ENCODE measurements at places on chromosomes 2 and 18.

DNA sequence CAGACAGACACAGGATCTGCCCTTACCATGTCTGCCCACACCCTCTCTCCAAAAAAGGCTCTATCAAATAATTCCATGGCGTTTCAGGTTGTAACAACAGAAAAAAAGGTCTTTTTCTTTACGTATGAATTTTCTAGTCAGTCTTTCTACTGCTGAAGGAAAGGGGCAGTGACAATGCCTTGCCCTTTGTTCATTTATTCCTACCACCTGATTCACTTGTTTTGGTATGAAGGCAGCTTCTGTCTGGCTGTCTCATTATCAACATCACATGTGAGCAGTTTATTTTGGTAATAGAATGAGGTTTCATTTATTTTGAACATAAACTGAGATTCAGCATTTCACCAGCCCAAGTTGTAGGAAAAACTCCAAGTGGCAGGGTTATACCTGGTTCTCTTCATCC, 94.3 kb upstream of the KLF7 start:
- DNase-seq: no peak

DNA sequence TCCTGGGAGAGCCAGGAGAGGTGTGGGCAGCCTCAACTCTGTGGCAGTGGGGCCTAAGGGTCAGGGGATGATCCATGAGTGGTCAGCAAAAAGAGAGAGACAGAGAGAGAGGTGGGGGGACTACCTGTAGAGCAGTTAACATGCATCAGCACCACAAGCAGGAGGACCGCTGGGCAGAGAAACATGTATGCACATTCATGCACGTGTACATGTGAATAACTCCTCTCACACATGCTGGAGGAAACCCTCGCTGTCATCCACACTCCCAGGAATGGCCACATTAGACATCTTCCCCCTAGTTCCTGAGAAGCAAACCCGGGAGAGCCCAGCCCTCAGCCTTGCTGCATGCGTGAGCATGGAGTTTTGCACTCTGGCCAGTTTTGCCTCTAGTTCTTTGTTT, 166.1 kb downstream of the SMAD7 start:
- DNase-seq: no peak

GRCh38 chr2:62297624-62298010, 101.7 kb downstream of the B3GNT2 start:
- peak; percentile 15 for DNase-seq

DNA sequence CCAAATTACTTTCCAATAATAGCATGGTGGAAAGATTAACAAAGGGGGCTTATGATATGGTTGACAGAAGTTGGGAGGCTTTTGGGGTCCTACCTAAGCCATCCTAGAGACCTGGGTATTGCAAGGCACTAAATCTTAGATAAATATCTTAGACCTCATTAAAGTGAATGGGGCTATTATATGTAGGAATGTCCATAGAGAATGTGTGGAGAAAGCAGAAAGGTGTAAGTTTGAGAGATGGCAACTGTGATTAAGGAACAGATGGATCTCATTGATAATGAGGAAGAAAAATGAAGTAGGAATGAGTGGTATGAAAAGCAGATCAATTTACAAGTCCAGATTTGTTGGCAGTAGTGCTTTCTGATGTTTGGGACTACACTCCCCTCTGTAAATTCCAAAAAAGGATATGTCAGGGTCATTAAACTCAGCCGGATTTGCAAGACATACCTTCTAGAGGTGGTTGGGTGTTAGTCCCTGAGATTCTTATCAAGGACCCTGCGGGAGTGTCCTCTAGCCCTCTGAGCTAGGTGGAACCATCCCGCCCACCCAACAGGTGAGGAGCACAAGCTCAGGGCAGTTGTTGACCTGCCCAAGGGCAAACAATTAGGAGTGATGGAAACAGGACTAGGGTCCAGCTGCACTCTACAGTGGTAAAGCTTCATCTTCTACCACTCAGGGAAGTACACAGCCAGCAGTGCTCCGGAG, 12.1 kb downstream of the TCF7L1 start:
- DNase-seq: no peak

DNA sequence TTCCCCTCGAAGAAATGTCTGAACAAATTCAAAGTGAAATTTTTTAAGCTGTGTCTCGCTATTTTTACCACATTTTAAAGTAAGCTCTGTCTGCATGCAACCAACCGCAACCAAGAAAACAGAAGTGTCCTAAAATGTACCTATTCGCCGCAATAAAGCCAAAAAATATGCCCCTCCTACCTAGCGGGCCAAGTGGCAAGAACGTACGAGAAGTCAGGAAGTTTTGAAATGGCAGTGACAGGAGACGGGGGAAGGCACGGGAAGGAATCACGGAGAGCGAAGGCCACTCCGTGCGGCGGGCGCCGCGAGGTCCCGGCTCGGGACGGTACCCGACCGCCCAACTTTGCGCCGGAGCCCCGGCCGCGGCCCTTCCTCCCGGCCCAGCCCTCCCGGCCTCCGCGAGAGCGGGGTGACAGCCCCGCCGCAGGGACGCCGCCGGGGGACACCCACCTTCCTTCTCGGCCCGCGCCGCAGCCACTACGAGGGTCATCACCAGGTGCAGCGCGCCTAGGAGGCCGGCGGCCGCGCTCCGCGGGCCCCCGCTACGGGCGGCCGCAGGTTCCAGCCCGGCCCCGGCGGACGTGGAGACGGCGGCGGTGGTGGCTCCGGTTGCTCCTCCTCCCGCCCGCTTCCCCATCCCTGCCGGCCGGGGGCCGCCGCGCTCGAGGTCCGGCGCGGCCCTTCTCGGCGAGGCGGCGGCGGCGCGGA, 568 bp downstream of the TMEM131 start:
- peak; percentile 43 for DNase-seq

DNA sequence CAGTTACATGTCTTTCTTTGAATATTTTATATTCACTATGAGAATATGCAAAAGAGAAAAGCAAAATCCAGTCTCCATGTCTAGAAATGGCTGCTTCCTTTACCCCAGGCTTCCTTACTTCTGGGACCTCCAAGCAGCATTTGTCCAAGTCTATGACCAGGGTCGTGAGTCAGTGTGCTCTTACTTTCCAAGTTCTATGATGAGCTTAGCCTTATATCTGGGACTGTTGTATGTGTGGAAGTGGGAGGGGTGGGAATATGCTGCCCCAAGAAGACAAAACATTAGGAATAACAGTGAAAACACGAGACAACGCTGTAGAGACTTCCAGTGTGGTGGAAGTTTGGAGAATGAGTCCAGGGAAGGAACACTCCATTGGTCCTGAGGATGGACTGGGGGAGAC, 21.2 kb upstream of the CHRNA1 start:
- no peak for DNase-seq

DNA sequence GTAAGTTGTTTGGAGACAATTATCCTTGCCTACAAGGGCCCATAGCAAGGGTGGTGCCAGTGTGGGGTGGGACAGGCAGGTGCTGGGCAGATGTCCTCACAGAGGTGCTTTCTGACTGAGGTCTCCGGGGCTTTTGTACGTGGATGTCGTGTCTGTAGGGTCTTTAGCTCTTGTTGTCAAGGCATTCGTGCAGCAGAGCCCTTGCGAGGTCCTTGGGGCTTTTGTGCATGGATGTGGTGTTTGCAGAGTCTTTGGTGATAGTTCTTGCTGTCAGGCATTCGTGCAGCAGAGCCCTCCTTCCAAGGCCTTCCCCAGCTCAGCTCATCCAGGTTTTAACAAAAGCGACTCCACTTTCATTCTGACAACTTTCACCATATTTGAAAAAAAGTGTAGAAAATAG, 116.0 kb upstream of the TMEM18 start:
- DNase-seq: no peak

GRCh38 chr2:1754461-1755170, 10.3 kb upstream of the PXDN start:
- DNase-seq: no peak

- peak; percentile 38 for DNase-seq
Observed at GRCh38 chr2:107730898-107731297, 95.8 kb upstream of the RGPD4 start.

GRCh38 chr2:109382951-109383350, 230.8 kb downstream of the SEPTIN10 start:
- DNase-seq: peak; percentile 63

- peak; percentile 37 for DNase-seq
Observed at GRCh38 chr18:79200546-79201268, 131.5 kb downstream of the ATP9B start.

DNA sequence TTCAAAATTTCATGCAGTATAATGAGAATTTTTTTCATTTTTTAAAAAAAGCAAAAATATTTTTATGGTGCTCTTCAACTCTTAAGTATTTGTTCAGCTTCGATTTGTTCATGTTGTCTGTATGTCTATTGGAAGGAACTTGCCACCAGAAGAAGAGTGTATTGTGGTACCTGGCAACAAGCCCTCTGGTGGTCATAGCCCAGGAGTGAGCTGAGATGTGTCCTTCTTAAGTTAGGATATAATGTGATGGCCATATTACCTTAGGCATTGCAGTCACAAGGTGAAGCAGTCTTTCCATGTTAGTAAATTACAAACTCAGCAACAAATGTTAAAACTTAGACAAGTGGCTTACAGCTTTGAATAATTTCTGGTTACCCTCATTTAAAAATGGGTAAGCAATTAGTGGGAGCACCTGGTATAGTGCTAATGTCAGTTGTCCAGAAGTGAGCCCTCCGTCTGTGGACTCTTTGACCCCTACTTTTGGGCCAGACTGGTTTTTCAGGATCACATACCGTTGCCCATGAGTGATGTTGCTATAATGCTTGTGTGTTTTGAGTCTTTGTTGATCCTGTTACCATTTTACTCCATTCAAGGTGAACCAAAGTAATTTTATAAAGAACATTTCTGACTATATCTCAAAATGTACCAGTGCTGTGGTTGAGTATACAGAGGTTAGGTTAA, 57.4 kb downstream of the MYO1B start:
- DNase-seq: no peak

GRCh38 chr18:44679914-44680272, 795 bp upstream of the SETBP1 start:
- peak; percentile 59 for DNase-seq

DNA sequence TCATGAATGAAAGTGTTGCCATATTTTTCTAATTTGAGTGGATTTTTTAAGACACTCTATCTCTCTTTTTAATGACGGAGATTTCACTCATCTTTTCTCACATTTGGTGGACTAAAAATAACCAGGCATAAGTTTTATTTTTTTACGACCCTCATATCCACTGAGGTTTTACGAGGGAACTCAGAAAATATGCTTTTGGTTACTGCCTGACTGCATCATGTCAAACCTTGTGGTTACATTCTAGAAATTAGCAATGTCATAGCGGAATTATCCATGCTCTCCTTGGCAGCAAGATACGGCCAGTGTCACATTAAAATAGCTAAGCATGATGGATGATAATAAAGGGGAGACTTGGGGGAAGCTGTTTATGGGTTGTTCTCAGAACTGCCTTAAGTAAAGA, 428.6 kb upstream of the FSHR start:
- no peak for DNase-seq

DNA sequence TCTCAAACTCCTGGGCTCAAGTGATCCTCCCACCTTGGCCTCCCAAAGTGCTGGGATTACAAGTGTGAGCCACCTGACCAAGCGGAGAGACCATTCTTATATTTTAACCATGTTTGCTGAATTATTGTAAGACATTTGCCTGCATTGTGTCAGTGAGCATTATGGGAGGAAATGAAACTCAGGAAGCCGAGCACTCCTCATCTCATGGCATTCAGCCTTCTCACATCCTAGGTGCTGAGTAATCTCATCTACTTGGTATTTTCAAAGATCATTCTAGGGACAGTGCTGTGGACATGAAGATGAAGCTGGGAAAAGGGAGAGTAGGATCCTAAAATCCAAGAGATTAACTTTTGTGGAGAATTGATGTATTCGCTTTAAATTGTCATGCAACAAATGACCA, 66.1 kb downstream of the NAPG start:
- no peak for DNase-seq

- no peak for DNase-seq
Observed at GRCh38 chr2:852168-852567, 98.5 kb upstream of the SNTG2 start.

DNA sequence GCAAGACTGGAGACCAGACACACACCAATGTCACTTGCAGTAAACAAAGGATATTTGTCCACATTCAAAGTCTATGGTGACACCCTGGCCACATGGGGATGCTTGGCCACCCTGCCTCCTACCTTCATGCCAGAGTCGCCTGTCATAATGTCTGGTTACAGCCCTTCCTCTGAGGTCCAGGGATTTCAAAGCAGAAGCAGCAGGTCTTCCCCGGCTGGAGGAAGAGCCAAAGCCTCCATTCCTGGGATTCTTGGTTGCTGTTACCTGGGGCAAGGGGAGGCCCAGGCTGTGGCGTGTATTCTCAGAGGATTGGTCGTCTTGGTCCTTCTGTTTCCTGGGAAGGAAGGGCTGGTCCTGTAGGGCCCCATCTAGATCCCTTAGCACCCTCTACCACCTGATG, 2.3 kb upstream of the ALPP start:
- DNase-seq: no peak

DNA sequence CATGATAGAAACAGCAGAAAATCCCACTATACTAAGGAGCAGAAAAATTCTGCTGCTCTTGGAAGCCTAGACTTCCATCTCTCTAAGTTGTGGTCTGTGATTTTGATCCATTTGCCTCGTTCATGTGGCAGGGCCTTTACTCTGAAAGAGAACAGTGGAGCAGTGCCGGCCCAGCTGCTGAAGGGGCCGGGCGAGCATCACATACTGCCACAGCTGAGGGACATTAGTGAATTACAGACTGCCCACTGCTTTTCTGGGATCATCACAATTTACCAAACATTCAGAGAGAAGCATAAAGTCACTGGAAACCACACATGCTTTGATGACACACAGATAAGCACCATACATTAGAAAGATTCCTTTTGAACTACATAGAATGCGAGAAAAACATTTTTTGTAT, 217.0 kb upstream of the BOD1L2 start:
- no peak for DNase-seq

GRCh38 chr2:228329282-228329681, 147.8 kb upstream of the SPHKAP start:
- no peak for DNase-seq

- DNase-seq: no peak
Observed at GRCh38 chr2:216735668-216736067, 40.3 kb upstream of the IGFBP5 start.

- DNase-seq: no peak
Observed at GRCh38 chr2:191728750-191729624, 51.1 kb downstream of the NABP1 start.

DNA sequence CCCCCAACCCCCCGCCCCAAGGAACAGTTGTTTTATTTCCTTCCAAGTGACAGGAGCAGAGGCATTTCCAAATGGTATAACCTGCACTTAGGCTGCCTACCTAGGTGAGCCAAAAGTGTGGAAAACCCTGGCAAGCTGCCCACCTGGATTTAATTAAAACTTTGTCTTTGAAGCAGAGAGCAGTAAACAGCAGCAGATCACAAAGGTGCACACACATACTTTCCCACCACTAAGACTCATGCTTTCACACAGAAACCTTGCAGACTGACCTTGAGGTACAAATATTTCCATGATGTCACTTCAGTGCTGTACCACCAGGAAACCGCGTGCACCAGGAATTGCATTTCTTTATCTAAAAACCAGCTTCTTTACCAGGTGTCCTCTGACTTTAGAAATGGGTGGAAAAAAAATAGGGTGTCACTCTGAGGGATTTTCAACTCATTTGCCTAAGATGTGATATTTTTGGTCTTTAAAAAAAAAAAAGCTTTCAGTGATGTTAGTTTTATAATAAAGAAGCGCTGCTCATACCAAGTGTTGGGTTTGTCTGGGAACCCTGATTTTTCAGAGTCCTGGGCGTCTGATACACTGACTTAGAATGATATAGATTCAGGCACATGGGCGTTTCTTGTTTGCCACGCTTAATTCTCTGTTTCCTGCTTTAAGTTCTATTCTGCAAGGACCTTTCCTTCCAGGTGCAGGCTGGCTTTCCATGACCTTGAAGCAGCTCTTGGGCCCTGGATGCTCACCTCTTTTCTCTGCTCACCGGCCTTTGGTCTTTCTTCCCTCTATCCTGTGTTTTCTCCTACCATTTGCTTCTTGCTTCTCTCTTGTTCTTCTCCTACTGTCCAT, 70.7 kb upstream of the BCL2L11 start:
- DNase-seq: no peak
